ENCODE measurements at places on chromosomes 5 and 9.

GRCh38 chr5:180820788-180821321 is 18.2 kb upstream of the MGAT1 start:
- H3K4me1 ChIP-seq, result peaks cover 38% of the 10 kb centered on the region
- DNase-seq, result no peak
- H3K27ac ChIP-seq, result peak overlapping the region; percentile 98
- no peaks in the 10 kb centered on the region for H3K36me3 ChIP-seq
- no peak overlapping the region for H3K4me3 ChIP-seq

GRCh38 chr9:86116425-86116824 is 17.1 kb upstream of the GOLM1 start:
- no peak overlapping the region for H3K4me3 ChIP-seq
- no peaks in the 10 kb centered on the region for H3K36me3 ChIP-seq

DNA sequence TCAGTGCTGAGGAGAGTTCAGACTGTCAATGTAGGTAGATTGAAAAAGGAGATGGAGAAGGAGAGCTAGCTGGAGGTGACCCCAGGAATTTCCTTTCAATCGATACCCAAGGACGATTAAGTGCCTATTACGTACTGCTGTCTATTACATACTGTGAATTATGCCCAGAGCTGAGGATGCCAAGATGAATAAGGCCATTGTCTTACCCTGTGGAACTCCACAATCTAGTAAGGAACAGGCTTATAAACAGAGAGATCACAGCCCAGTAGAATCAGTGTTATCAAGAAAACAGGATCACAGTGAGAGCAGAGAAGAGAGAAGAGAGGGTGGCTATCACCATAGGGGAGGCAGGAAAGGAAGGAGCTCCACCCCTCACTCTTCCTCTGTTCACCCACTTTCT is 54.1 kb upstream of the PDE8B start:
- no peak for DNase-seq
- H3K27me3 ChIP-seq, result peaks cover 9% of the 10 kb centered on the region
- no peak overlapping the region for H3K4me3 ChIP-seq
- no peaks in the 10 kb centered on the region for H3K4me1 ChIP-seq
- no peaks in the 10 kb centered on the region for H3K36me3 ChIP-seq

- DNase-seq, result no peak
- H3K36me3 ChIP-seq, result no peaks in the 10 kb centered on the region
- peak overlapping the region; percentile 72 for H3K27ac ChIP-seq
- H3K27me3 ChIP-seq, result no peaks in the 10 kb centered on the region
Measured at GRCh38 chr9:120925535-120926396, 830 bp downstream of the TRAF1 start.

DNA sequence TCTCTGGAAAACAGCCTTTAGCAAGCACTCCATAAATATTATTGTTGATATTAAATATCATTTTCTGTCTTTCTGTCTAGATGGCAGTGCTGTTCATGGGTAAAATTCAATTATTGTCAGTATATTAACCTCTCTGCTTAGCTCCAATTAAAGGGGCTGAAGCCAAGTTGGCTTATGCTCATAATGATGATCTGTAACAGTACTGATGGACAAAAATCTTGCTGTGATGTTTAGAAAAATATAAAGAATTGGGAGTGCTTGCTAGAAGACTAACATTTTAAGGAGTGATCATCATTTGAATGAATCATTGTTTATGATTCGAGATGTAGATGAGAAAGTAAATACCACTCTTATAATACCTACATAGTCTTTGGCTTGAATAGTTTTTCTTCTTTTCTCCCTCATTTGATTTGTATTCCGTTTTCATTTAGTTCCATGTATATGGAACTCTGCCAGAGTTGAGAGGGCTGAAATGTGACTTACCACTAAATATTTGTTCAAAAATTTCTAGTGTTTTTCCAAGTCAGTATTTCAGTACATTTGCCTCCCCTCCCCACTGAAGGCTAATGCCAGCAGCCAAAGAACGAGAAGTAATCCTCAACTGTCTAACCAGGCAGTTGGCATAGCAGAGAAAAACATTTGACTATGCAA is 538.3 kb downstream of the CSNK1G3 start:
- no peaks in the 10 kb centered on the region for H3K36me3 ChIP-seq
- peaks cover 5% of the 10 kb centered on the region for H3K4me1 ChIP-seq
- no peak for DNase-seq
- H3K27me3 ChIP-seq, result no peaks in the 10 kb centered on the region

GRCh38 chr5:91556-92263 is at the start of gene PLEKHG4B:
Gene PLEKHG4B, plus strand, starts transcription at chr5:92168. Its CDS starts 64 bp downstream, at chr5:92232.
- DNase-seq, result peak; percentile 15
- peak within 1 kb of the TSS; percentile 72 for H3K4me3 ChIP-seq
- peaks cover 61% of the 10 kb centered on the region for H3K27me3 ChIP-seq
- H3K36me3 ChIP-seq, result peaks cover 8% of the 10 kb centered on the region

GRCh38 chr9:120184266-120184665 is 395.7 kb downstream of the CDK5RAP2 start:
- H3K4me3 ChIP-seq, result no peak overlapping the region
- no peak for DNase-seq
- H3K4me1 ChIP-seq, result no peaks in the 10 kb centered on the region
- no peaks in the 10 kb centered on the region for H3K36me3 ChIP-seq
- peaks cover 9% of the 10 kb centered on the region for H3K27me3 ChIP-seq
